Activated CD4-positive, alpha-beta T cell treated with anti-CD3 and anti-CD28 coated beads, Interleukin-2, amount 10 ng/mL, durations not matched to agents 7 days and 5 days (primary cell): ENCODE measurements at places on chromosomes 12 and 14.
A peak's percentile ranks its signal among the peaks of the same experiment; 100 is the strongest.

DNA sequence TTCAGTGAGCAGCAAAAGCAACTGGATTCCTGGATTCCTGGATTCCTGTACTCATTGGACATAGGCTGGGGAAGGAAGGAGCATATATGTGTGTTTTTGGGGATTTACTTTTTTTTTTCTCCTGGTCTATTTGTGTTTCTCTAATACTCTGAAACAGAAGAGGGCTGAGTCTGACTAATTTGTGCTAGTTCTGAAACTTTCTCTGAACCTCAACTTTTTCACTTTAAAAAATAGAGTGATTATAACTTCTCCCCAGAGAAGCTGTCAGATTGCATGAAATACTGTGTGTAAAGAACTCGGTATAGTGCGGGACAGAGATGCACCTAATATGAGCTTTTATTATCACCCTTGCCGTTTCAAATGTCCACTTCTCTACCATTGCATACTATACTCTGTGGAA lies 529.5 kb downstream of the TMTC2 start:
- no peak for DNase-seq

- no peak for DNase-seq
These were observed 612.7 kb upstream of the TBX3 start for GRCh38 chr12:115296613-115297198.

- DNase-seq = no peak
These were observed 15.9 kb downstream of the PLEKHG3 start for GRCh38 chr14:64720131-64720576.

DNA sequence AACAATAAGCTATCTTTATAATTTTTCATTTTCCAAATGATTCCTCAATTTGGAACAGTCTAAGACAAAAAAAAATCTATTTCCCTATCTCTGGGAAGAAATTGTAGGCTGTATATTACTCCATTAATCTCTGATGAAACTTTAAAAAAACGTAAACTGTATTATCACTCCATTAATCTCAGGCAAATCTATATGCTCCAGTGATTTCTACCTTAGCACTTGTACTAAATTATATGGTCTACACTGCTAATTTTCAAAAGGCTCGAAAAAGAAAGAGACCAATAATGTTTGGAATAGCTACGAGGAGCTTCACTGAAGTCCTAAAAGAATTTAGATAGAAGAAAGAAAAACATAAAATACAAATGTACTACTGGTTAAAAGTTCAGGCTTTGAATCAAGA lies 19.7 kb downstream of the MED13L start:
- no peak for DNase-seq

GRCh38 chr14:65566820-65567522 lies 154.4 kb downstream of the FUT8 start:
- DNase-seq = no peak

DNA sequence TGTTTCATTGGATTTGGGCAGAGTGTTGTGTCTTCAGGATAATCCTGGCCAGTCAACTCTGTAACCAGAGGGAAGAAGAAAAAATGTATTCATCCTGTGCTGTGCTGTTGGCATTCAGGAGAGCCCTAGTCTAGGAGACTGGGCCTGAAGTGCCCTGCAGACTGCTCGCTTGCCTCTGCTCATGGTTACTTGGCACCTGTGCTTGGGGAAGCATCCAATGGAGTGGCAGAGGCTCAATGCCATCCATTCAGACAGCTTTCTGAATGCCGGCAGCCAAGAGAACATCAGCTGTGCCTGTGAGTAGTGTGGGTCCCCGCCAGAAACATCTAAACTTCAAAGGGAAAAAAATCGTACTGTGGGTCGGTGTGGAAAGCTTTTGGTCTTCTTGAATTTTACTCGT lies 124.2 kb downstream of the SRGAP1 start:
- no peak for DNase-seq

GRCh38 chr12:5417500-5417899 lies 14.4 kb upstream of the NTF3 start:
- no peak for DNase-seq

GRCh38 chr12:103841690-103842584 lies 903 bp upstream of the NT5DC3 start:
- DNase-seq = peak; percentile 24

DNA sequence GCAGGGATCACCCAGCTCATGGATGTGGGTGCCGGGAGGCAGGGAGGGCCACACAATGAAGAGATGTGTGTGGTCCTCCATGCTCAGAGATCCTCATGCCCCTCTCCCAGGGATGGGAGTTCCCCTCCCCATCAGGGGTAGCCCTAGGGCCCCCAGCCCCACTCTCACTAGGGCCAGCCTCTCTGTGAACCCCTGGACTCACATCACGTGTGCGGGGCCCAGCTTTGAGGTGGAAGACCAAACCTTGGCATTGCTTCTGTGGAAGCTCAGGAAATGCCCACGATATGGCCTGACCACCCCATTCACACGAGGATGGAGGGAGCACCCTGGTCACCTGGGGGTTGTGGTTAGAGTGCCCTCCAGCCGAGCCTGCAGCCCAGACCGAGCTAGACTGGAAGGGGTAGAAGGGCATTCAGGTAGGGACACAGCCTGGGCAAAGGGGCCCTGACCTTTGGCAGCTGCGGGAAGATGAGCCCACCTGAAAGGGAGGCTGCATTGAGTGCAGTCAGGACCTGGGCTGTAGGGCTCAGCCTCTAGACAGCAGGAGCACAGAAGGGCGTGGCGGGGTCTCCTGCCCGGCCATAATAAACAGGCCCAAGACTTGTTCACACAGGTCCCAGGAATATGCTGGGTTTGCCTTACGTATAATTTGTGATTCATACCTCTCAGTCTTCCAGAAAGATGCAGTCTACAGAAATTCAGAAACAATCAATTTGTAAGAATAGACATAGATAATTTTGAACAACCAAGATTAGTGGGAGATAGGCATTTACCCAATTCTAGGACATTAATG lies 34.8 kb upstream of the RCOR1 start:
- DNase-seq = no peak

DNA sequence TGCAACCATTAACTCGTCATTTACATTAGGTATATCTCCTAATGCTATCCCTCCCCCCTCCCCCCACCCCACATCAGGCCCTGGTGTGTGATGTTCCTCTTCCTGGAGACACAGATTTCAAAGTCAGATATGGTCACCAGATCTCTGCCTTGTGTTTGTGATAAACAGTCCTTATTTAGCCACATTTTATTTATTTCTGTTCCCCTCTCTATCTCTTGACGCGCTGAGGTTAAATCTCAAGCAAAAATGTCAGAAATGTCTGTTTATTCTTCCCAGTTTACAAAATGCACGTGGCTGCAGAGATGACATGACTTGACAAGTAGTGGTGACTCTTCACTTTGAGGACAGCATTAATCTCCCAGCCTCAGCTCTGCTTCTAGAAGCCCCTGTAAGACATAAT lies 11.5 kb upstream of the RASSF3 start:
- no peak for DNase-seq

- DNase-seq = no peak
These were observed 260.7 kb upstream of the NOS1 start for GRCh38 chr12:117622087-117622486.

- DNase-seq = no peak
These were observed 1.9 kb downstream of the SHMT2 start for GRCh38 chr12:57231276-57232021.

DNA sequence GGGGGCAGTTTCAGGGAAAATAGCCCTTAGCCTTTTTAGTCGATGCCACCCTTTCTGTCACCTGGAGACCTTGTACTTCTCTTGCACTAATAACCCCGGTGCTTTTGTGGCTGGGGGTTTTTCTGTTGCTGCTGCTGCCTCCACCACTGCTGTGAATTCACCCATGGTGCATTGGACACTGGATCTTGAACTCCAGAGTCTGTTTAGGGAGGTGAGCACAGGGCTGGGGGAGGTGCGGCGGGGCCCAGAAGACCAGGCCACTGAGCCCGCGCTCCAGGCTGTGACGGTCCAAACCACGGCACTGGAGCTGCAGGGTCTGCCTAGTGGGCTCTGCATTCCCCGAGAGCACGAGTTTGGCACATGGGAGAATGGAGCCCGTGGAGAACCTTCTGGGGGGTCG lies 100.6 kb downstream of the NINJ2 start:
- peak; percentile 32 for DNase-seq

DNA sequence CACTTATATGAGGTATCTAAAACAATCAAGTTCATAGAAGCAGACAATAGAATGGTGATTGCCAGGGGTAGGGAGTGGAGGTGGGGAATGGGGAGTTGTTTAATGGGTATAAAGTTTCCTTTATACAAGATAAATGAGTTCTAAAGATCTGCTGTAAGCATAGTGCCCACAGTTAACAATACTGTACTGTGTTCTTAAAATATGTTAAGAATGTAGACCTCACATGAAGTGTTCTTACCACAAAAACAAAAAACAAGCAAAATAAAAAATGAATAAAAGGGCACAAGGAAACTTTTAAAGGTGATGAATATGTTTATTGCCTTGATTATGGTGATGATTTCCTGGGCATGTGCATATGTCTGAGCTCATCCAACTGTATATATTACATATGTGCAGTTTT lies 211.8 kb downstream of the MSRB3 start:
- no peak for DNase-seq

DNA sequence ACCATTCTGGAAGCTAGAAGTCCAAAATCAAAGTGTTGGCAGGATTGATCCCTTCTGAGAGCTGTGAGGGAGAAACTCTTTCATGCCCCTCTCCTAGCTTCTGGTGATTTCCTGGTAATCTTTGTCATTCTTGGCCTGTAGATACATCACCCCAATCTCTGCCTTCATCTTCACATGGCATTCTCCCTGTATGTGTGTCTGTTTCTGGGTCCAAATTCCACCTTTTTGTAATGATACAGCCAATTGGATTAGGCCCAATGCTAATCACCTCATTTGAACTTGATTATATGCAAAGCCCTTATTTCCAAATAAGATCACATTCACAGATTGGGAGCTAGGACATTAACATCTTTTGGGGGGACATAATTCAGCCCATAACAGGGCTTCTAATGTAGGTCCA lies 76.9 kb upstream of the MBIP start:
- DNase-seq = no peak

GRCh38 chr12:7512553-7512952 lies 9.0 kb upstream of the CD163 start:
- no peak for DNase-seq

GRCh38 chr14:74735125-74735524 lies 22.2 kb downstream of the FCF1 start:
- DNase-seq = no peak

DNA sequence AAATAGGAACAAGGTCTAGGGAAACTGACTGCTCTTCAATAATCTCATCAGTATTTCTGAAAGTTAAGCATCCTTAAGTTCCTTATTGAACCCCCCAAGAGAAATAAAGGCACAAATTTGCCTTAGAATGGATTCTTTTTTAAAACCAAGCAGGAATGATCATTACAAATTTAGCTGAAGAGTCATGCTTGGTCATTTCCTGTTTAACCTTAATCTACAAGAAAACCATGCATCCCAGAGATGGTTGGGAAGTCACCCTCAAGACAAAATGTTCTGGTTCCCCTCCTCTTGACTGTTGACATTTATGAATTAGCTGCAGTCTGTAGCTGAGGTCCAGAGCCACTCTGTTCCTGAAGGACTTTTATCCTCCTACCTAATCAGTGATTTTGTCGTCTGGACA lies 291.8 kb upstream of the G2E3 start:
- no peak for DNase-seq

DNA sequence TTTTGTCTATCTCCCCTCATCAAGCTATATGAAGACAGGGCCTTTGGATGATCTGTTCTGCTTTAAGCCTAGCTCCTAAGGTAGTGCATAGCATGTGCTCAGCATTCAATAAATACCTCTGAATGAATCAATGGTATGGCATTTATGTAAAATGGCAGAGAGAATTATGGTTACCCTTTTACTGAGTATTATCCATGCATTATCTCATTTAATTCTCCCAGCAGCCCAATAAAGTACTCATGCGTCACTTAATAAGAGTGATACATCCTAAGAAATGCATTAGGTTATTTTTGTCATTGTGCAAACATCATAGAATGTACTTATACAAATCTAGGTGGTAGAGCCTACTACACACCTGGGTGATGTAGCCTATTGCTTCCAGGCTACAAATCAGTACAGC lies 269.7 kb downstream of the KSR2 start:
- DNase-seq = no peak

- DNase-seq = peak; percentile 87
These were observed 21.2 kb downstream of the PRPF40B start for GRCh38 chr12:49644620-49644994.

- DNase-seq = no peak
These were observed 14.1 kb upstream of the NCOR2 start for GRCh38 chr12:124581307-124582107.

DNA sequence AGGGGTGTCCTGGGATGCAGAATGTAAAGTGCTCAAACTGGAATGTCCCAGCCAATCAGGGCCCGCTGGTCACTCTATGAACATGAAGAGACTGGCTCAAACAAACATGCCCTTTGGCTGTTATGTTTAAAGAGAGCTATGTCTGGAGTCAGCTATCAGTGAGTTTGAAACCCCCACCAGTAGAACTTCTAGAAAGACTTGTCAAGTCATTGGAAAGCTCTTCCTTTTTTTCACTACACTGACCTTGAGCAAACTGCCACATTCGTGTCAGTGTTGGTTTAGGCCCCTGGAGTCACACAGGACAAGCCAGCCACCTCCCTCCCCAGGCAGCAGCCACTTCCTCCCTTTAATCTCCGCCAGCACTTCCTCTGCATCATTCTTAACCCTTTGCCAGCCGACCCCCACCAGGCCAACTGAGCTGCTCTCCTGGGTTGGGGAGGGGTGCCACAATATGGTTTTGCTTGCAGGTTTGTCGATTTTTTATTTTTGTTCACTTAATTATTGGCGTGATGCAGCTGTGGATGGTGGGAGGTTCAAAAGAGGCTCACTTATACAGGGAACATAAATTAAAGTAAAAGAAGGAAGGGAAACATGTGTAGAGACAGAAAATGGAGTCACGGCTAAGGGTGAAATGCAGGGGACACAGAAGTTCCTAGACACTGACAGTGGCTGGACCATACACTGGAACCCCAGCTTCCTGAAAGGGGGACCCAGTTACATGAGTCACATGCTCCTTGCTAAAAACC lies 25.3 kb downstream of the CMKLR1 start:
- peak; percentile 62 for DNase-seq

- DNase-seq = no peak
These were observed 203.8 kb downstream of the CALM1 start for GRCh38 chr14:90600619-90601018.

DNA sequence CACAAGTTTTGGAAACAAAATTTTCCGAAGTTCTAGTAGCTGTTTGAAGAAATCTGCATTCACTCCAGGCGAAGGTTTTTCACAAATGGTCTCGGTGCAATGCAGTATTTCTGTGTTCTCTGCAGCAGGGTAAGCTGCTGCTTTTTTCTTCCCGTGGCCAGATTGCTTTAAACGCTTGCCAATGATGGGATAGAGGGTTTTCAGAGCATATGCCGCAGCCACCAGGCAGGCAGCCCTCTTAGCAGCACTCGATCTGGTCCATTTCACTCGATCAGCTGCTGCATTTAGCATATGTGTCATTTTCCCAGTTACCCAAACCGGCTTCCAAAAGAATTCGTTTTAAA lies 315 bp downstream of the ABCD2 start:
- peak; percentile 40 for DNase-seq

GRCh38 chr12:17992002-17992656 lies 97.9 kb downstream of the RERGL start:
- peak; percentile 20 for DNase-seq

GRCh38 chr12:131356485-131357184 lies 354.3 kb upstream of the SFSWAP start:
- no peak for DNase-seq

- DNase-seq = no peak
These were observed 29.8 kb downstream of the DIO3 start for GRCh38 chr14:101591121-101591520.

- no peak for DNase-seq
These were observed 9.0 kb upstream of the NUMB start for GRCh38 chr14:73467377-73467776.

GRCh38 chr14:58815794-58816193 lies 178.0 kb downstream of the DACT1 start:
- DNase-seq = no peak
